ENCODE measurements at places on chromosomes 16 and 17.
A peak's percentile ranks its signal among the peaks of the same experiment; 100 is the strongest.

DNA sequence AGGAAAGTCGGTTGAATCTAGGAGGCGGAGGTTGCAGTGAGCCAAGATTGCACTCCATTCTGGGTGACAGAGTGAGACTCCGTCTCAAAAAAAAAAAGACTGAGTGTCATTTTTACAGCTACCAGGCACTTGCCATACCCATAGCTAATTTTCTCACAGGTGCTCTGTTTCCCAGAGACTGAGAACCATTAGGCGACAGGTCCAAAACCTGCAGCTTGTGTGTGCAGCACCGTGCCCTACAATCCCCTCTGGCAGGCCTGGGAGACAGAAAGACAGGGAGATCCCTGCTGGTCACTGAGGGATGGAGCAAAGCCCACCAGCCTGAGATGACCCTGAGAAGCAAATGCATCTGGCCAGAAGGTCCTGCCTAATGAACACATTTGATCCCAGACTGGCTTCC lies 2.7 kb downstream of the TFAP4 start:
- no peaks in the 10 kb centered on the region for H3K27me3 ChIP-seq
- H3K4me3 ChIP-seq, result peak overlapping the region; percentile 73
- H3K36me3 ChIP-seq, result no peaks in the 10 kb centered on the region
- DNase-seq, result no peak
- peaks cover 26% of the 10 kb centered on the region for H3K4me1 ChIP-seq

DNA sequence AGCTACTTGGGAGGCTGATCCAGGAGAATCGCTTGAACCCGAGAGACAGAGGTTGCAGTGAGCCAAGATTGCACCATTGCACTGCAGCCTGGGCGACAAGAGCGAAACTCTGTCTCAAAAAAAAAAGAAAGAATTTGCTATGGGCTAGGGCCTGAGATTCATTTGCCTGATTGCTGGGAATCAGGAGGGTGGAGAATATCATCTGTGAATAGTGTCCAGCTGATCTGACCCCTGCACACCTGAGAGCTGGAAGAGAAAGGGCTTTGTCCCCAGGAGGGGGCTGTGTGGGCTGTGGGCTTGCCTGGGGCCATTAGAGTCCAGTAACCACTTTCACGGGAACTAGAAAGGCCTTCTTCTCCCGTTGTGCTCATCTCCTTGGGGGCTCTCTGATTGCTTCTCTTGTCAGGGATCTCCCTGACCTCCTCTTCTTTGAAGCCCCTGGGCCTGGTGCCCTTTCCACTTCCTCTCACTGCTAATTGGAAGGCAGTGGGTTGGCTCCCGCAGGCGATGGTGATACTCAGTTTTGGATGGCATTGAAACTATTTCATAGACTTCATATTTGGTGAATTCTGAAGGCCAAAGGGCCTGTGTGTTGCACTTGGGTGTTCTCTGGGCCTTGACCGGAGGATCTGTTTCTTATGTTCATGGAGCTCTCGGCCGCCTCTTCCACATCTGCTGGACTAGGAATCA lies 66.1 kb upstream of the NFAT5 start:
- H3K4me1 ChIP-seq, result no peaks in the 10 kb centered on the region
- H3K36me3 ChIP-seq, result no peaks in the 10 kb centered on the region
- H3K27me3 ChIP-seq, result no peaks in the 10 kb centered on the region
- H3K27ac ChIP-seq, result no peak overlapping the region
- DNase-seq, result no peak

- no peaks in the 10 kb centered on the region for H3K36me3 ChIP-seq
- peaks cover 2% of the 10 kb centered on the region for H3K27me3 ChIP-seq
- peak overlapping the region; percentile 58 for H3K4me3 ChIP-seq
Measured at GRCh38 chr17:64780096-64781013, 118.2 kb upstream of the SMURF2 start.

DNA sequence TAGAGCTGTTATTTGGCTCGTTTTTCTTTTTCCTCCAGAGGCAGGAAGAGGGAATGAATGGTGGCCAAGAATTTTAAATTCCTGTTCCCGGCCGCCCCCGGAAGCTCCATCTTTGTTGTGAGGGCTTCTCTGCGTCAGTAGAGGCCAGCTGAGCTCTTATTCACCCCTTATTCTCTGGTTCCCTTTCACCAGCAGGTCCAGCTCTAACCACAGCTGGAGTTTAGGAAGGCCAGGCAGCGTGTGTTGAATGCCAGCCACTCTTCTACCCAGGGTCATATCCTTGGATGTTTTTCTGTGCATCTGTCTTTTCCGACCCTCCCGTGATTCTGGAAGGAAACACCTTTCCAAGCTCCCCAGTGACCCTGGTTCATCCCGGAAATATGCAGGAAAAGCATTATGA lies 570.5 kb downstream of the WWOX start:
- H3K4me1 ChIP-seq, result no peaks in the 10 kb centered on the region
- DNase-seq, result peak; percentile 30
- no peak overlapping the region for H3K4me3 ChIP-seq
- no peaks in the 10 kb centered on the region for H3K36me3 ChIP-seq
- no peaks in the 10 kb centered on the region for H3K27me3 ChIP-seq

- H3K36me3 ChIP-seq, result peaks cover 9% of the 10 kb centered on the region
- H3K4me3 ChIP-seq, result no peak overlapping the region
- no peak for DNase-seq
- no peaks in the 10 kb centered on the region for H3K4me1 ChIP-seq
- no peak overlapping the region for H3K27ac ChIP-seq
Measured at GRCh38 chr16:53643474-53643873, 60.2 kb downstream of the RPGRIP1L start.

- H3K4me3 ChIP-seq, result no peak overlapping the region
- no peaks in the 10 kb centered on the region for H3K36me3 ChIP-seq
- H3K4me1 ChIP-seq, result no peaks in the 10 kb centered on the region
- H3K27me3 ChIP-seq, result peaks cover 7% of the 10 kb centered on the region
- H3K27ac ChIP-seq, result no peak overlapping the region
- no peak for DNase-seq
Measured at GRCh38 chr16:87681981-87682570, 79.8 kb downstream of the JPH3 start.

DNA sequence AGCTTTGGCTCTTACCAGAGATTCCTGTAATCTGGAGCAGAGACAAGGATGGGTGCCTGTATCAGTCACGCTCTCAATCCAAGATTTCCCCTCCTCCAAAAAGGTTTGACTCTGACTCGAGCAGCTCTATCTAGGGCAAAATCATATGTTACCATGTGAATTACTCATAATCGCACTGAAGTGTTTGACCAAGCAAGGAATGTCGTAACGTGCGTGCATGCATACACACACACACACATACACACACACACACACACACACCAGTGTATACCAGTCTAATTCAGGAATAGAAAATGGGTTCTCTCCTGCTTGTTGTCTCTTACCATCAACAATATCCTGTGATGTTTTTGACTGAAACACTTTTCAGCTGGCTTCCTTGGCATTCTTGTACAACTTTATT lies 835.1 kb downstream of the KCNJ2 start:
- H3K36me3 ChIP-seq, result no peaks in the 10 kb centered on the region
- no peaks in the 10 kb centered on the region for H3K4me1 ChIP-seq
- H3K27me3 ChIP-seq, result no peaks in the 10 kb centered on the region
- no peak for DNase-seq
- no peak overlapping the region for H3K4me3 ChIP-seq

DNA sequence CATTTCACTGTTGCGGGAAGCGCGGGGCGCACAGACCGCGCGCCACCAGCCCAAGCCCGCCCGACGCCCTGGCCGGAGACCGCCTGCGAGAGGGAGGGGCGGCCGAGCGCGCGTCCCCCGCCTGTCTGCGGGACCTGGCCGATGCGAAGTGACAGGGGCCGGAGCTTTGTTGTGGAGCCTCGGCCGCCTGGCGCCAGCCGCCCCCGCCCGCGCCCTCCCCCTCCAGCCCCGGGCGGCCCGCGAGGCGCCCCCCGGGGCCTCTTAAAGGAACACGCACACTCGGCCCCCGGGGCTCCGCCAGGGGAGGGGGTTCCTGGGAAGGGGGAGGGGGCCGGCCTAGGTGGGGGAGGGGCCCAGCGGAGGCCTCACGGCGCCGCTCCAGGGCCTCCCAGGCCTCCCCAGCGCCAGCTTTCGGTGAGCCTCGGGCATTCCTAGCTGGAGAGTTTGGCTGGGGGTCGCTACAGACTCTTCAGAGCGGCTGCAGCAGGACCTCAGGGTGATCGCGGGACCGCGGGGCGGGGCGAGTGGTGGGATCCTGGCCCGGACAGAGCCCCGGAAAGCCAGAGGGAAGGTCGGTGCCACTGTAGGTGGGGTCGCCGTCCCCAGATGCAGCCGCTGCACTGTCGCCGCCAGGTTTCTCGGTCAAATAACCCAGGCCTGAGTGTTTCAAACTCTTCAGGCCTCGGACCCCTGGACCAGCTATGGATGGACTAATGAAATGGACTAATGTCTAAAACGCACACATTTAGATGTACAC lies 2.4 kb upstream of the TBX2 start:
- DNase-seq, result peak; percentile 56
- peak overlapping the region; percentile 49 for H3K27ac ChIP-seq
- peaks cover 2% of the 10 kb centered on the region for H3K27me3 ChIP-seq
- H3K36me3 ChIP-seq, result no peaks in the 10 kb centered on the region
- H3K4me3 ChIP-seq, result peak overlapping the region; percentile 77
- peaks cover 17% of the 10 kb centered on the region for H3K4me1 ChIP-seq

- H3K4me3 ChIP-seq, result peak within 1 kb of the TSS; percentile 62
- H3K27ac ChIP-seq, result peak within 1 kb of the TSS; percentile 60
- peaks cover 6% of the 10 kb centered on the region for H3K4me1 ChIP-seq
- no peaks in the 10 kb centered on the region for H3K36me3 ChIP-seq
Measured at GRCh38 chr16:67430977-67431774, at the start of gene HSD11B2. HSD11B2 (plus strand) TSS chr16:67431121; CDS start chr16:67431249, 128 bp downstream.
